ENCODE measurements at places on chromosomes 11 and 22. TPM values are rescaled to one million over a fixed set of nuclear protein-coding genes. Genes with fewer than 3 reads are reported as not detected.

Gene OR5F1
- polyA plus RNA-seq, result not detected

Gene OR4C3
- not detected for polyA plus RNA-seq

- H3K27ac ChIP-seq, result no peak overlapping the region
- no peaks in the 10 kb centered on the region for H3K4me1 ChIP-seq
- no peaks in the 10 kb centered on the region for H3K27me3 ChIP-seq
- DNase-seq, result peak; percentile 65
These were observed 31.3 kb downstream of the NEFH start for GRCh38 chr22:29511126-29511862.

GRCh38 chr11:113553235-113553634 lies 78.0 kb upstream of the DRD2 start:
- H3K4me3 ChIP-seq, result no peak overlapping the region
- no peaks in the 10 kb centered on the region for H3K36me3 ChIP-seq
- H3K27ac ChIP-seq, result no peak overlapping the region
- H3K27me3 ChIP-seq, result no peaks in the 10 kb centered on the region

DNA sequence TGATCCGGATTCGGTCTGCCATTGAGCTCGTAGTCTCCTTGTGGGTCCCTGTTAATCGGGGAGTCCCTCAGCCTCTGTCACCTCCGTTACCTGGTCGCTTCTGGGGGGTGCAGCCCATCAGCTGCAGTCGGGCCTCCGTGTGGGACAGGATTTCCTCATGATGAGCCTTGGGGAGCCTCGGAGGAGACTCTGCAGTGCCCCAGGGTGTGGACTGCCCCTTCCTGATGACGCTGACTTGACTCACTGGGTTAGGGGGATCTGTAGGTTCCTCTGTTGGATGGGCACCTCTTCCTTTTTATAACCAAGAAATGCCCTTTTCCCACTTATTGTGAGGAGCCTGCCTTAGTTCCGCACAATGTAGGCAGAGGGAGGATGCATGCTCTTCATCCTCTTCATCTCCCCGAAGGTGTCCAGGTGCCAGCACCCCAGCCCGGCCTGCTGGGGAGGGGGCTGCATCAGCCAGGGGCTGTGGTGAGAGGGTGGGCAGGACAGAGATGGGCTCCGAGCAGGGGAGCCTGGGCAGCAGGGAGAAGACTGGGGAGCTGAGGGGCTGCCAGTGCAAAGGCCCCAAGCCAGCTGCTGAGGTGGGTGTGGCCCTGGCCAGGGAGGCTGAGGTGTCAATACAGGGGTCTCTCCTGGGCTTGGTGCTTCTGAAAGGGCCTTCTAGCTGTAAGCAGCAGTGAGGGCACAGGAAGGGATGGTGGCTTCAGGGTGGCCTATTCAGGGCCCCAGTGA lies 13.5 kb upstream of the TTLL8 start:
- no peaks in the 10 kb centered on the region for H3K4me1 ChIP-seq
- no peak for DNase-seq
- H3K27me3 ChIP-seq, result no peaks in the 10 kb centered on the region
- no peak overlapping the region for H3K27ac ChIP-seq
- H3K36me3 ChIP-seq, result no peaks in the 10 kb centered on the region
- no peak overlapping the region for H3K4me3 ChIP-seq

DNA sequence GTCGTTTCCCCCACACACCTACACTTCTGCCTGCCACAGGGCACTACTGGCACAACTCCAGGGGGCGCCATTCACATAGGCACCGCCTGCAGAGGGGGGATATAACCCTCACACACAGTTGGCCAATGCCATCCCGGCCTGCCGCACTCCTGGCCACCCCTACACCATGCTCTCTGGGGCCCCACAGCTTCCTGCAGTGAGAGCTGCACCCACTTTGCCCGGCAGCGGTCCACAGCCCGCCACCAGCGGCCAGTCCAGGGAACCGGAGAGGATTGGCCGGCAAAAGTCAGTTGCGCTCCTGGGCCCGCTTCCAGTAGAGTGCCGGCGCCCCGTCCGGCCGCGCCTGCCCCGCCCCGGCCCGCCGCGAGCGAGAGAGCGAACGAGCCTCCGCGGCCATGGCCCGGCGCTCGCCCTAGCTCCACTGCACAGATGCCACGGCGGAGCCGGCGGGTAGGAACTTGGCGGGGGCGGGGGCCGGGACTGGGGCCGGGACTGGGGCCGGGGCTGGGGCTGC lies 25.6 kb upstream of the SUSD2 start:
- H3K36me3 ChIP-seq, result peaks cover 12% of the 10 kb centered on the region
- H3K27me3 ChIP-seq, result no peaks in the 10 kb centered on the region

DNA sequence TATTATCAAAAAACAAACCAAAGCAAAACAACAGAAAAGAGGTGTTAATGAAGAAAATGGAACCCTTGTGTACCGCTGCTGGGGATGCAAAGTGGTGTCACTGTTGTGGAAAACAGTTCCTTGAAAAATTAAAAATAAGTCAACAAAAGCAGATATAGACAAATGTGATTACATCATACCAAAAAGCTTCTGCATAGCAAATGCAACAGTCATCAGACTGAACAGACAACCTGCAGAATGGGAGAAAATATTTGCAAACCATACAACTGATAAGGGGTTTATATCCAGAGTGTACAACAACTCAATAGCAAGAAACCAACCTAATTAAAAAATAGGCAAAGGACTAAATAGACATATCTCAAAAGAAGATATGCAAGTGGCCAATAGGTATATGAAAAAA lies 22.9 kb upstream of the CARS1 start:
- H3K4me1 ChIP-seq, result no peaks in the 10 kb centered on the region
- DNase-seq, result no peak
- H3K27ac ChIP-seq, result no peak overlapping the region
- no peak overlapping the region for H3K4me3 ChIP-seq

GRCh38 chr11:113401718-113402117 lies 14.1 kb downstream of the ANKK1 start:
- DNase-seq, result no peak
- H3K36me3 ChIP-seq, result no peaks in the 10 kb centered on the region
- H3K27ac ChIP-seq, result no peak overlapping the region
- H3K4me1 ChIP-seq, result peaks cover 13% of the 10 kb centered on the region
- no peaks in the 10 kb centered on the region for H3K27me3 ChIP-seq

GRCh38 chr11:128552783-128553661 lies 34.3 kb downstream of the ETS1 start:
- H3K27me3 ChIP-seq, result no peaks in the 10 kb centered on the region
- H3K36me3 ChIP-seq, result no peaks in the 10 kb centered on the region
- peak overlapping the region; percentile 57 for H3K27ac ChIP-seq
- H3K4me1 ChIP-seq, result peaks cover 31% of the 10 kb centered on the region
- H3K4me3 ChIP-seq, result no peak overlapping the region

GRCh38 chr22:37043828-37044538 lies 7.6 kb upstream of the KCTD17 start:
- H3K4me3 ChIP-seq, result no peak overlapping the region
- H3K27ac ChIP-seq, result no peak overlapping the region
- H3K4me1 ChIP-seq, result peaks cover 24% of the 10 kb centered on the region
- no peaks in the 10 kb centered on the region for H3K36me3 ChIP-seq
- peak; percentile 89 for DNase-seq

- H3K27ac ChIP-seq, result no peak overlapping the region
- DNase-seq, result no peak
- no peaks in the 10 kb centered on the region for H3K4me1 ChIP-seq
- H3K36me3 ChIP-seq, result no peaks in the 10 kb centered on the region
These were observed 46.8 kb downstream of the PAMR1 start for GRCh38 chr11:35478471-35479091.

DNA sequence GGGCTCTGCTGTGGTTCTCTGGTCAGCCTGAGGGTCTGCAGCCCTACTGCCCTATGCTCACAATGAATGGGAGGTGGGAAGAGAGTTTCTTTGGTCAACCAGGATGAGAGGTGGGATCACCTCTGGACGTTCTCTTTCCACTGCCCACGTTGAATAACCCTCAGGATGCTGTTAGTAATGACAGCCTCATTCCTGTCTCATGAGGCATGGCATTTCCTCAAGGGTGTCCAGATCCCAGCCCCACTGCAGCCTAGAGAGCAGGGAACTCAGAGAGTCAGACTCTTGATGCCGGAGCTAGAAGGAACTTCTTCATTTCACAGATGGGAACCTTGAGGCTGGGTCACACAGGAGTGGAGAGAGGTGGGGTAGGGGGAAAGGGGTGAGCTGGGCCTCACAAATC lies 196.0 kb downstream of the CEP164 start:
- no peak for DNase-seq
- peaks cover 4% of the 10 kb centered on the region for H3K27me3 ChIP-seq
- H3K36me3 ChIP-seq, result no peaks in the 10 kb centered on the region

DNA sequence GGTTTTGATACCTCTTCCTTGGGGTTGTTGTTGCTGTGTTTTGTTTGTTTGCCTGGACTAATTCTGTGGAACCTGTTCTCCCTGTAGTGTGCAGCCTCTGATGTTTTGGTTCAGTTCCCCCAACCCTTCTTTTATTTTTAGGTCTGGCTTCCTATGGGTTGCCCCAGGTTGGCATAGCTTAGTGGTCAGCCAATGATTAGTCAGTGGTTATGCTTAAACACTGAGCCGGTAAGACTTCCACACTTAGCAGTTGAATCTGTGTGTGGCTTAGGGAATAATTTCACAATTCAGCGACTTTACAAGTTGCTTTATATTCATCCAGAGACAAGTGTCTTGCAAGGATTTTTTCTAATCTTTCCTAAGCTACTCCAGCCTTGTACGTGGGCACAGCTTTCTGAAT lies 78.6 kb upstream of the CLPB start:
- no peak for DNase-seq
- no peak overlapping the region for H3K4me3 ChIP-seq
- H3K27me3 ChIP-seq, result no peaks in the 10 kb centered on the region
- H3K36me3 ChIP-seq, result no peaks in the 10 kb centered on the region

DNA sequence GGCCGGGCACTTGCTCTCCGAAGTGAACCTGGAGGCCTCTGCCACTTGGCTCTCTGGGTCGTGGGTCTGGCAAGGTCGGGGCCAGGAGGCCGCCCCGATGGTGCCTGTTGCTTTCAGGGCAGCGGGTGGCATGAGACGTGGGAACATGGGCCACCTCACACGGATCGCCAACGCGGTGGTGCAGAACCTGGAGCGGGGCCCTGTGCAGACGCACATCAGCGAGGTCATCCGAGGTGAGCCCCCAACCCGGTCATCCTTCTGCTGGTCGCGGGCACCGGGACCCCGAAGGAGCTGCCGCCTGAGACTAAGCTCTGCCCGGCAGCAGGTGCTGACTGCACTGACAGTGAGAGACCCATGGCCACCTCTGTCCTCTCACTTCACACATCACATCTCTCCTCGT lies 40.0 kb downstream of the SBF1 start:
- peaks cover 81% of the 10 kb centered on the region for H3K36me3 ChIP-seq
- H3K4me1 ChIP-seq, result no peaks in the 10 kb centered on the region
- H3K27me3 ChIP-seq, result no peaks in the 10 kb centered on the region

DNA sequence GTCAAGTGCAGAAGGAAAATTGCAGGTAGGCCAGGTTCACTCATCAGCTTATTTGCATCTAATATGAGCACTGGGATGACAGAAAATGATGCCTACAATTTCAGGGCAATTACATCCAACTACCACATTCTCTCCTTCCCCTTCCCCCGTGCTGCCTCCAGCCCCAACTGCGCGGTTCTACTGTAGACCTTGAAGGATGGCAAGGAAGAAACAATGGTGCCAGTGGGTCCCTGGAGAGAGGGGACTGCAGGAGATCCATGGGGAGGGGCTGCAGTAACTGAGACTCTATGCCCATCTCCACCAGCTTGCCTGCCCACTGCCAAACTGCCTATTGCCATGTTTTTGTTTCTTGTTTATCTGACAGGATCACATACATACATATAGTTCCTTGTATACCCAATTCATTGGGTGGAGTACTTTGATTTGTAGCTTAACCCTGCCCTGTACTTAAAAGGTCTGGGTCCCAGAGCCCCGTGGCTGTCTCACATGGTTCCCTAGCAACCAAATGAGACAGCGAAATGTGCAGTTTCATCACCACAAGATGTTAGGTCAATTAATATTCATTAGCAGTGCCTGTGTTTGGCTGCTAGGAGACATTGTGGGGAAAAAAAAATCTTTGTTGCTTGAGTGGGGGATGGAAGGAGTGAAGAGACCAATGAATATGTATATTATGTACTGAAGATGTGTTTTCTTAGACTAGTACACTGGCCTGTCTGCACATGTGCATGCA lies 253.5 kb upstream of the PLET1 start:
- no peaks in the 10 kb centered on the region for H3K27me3 ChIP-seq
- no peak for DNase-seq
- no peak overlapping the region for H3K4me3 ChIP-seq
- no peaks in the 10 kb centered on the region for H3K36me3 ChIP-seq
- H3K4me1 ChIP-seq, result no peaks in the 10 kb centered on the region
- H3K27ac ChIP-seq, result no peak overlapping the region

- H3K27me3 ChIP-seq, result no peaks in the 10 kb centered on the region
- no peaks in the 10 kb centered on the region for H3K36me3 ChIP-seq
- peaks cover 9% of the 10 kb centered on the region for H3K4me1 ChIP-seq
- no peak overlapping the region for H3K4me3 ChIP-seq
- no peak for DNase-seq
These were observed 5.8 kb downstream of the SHANK2 start for GRCh38 chr11:71246559-71246958.

DNA sequence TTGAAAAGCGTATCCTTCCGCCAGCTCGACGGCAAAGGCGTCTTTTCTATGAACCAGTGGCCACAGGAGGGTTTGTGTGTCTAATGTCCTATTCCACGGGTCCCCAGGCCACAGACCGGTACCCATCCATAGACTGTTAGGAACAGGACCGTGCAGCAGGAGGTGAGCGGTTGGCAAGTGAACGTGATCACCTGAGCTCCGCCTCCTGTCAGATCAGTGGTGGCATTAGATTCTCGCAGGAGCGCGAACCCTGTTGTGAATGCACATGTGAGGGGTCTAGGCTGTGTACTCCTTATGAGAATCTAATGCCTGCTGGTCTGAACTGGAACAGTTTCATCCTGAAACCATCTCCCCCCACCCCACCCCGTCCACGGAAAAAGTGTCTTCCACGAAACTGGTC lies 62.7 kb upstream of the KCNQ1OT1 start:
- no peak overlapping the region for H3K27ac ChIP-seq
- no peaks in the 10 kb centered on the region for H3K4me1 ChIP-seq
- no peaks in the 10 kb centered on the region for H3K27me3 ChIP-seq

GRCh38 chr22:50170453-50171318 lies at the start of gene PANX2:
Gene PANX2, plus strand, starts transcription at chr22:50170731. Its CDS starts 0 bp downstream, at chr22:50170731.
- H3K4me3 ChIP-seq, result no peak within 1 kb of the TSS
- H3K4me1 ChIP-seq, result peaks cover 24% of the 10 kb centered on the region
- DNase-seq, result peak; percentile 84
- H3K36me3 ChIP-seq, result no peaks in the 10 kb centered on the region
- H3K27ac ChIP-seq, result no peak within 1 kb of the TSS
- H3K27me3 ChIP-seq, result peaks cover 18% of the 10 kb centered on the region

Data from spleen (tissue), 13 donors.